ENCODE measurements at places on chromosomes 7 and 10. TPM values are rescaled to one million over a fixed set of nuclear protein-coding genes. Genes with fewer than 3 reads are reported as not detected.

HPS1 gene
- 88.3 TPM for total RNA-seq

PRSS1 gene
- not detected for total RNA-seq

DGKI gene
- total RNA-seq: 0.53 TPM

FAM25C gene
- not detected for total RNA-seq

GIMAP5 gene
- total RNA-seq: 83.9 TPM

CPA4 gene
- total RNA-seq: not detected

DYDC2 gene
- total RNA-seq: not detected

MSMB gene
- not detected for total RNA-seq

HYAL4 gene
- not detected for total RNA-seq

TEX36 gene
- not detected for total RNA-seq

JCAD gene
- total RNA-seq: 0.68 TPM

DNA sequence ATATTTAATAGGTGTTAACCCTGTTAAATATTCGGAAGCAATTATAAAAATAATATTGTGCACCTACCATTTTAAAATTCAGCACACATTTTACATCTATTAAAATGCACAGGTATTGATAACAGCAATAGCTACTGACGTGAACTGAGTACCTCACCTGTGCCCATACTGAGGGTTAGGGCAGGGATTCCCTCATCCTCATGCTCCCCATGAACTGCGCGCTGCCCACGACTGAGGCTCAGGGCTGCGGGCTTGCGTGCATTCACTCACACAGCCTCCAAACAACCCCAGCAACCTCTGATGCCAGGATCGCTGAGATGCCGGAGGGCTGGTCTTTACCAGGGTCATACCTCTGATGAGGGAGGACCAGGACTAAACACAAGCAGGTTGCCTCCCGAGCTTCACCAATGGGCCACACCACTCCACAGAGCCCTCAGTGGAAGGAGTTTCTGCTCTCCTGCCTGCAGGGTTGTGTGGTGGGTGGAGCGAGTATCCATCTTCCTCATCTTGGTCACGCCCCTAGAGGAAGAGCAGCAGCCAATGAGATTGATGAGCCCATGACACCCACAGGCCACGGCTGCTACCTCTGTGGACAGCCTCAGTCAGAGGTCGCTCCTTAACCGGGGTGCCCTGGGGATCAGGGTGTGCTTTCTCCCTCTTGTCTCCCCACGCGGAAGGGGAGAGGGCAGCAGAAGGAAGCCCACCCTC is 478.3 kb downstream of the TNS3 start:
- no peak overlapping the region for H3K27ac ChIP-seq
- DNase-seq: no peak
- no peaks in the 10 kb centered on the region for H3K27me3 ChIP-seq
- no peak overlapping the region for H3K4me3 ChIP-seq
- no peaks in the 10 kb centered on the region for H3K4me1 ChIP-seq

DNA sequence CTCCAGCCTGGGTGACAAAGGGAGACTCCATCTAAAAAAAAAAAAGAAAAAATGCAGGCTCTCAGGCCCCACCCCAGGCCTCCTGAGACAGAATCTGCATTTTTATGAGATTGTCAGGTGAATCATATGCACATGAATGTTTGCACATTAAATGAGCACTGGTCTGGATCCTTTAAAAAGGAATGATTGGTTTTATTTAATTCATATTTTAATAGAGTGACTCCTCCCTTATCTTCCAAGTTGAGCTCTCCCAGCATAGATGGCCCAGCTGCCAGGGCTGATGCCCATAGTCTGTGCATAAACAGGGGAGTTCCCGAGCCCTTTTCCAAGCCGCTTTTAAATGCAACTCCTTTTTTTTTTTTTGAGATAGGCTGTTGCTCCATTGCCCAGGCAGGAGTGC is 28.5 kb downstream of the CUX1 start:
- no peak for DNase-seq
- no peaks in the 10 kb centered on the region for H3K27me3 ChIP-seq
- H3K4me1 ChIP-seq: peaks cover 7% of the 10 kb centered on the region
- peaks cover 7% of the 10 kb centered on the region for H3K36me3 ChIP-seq
- H3K27ac ChIP-seq: no peak overlapping the region

DNA sequence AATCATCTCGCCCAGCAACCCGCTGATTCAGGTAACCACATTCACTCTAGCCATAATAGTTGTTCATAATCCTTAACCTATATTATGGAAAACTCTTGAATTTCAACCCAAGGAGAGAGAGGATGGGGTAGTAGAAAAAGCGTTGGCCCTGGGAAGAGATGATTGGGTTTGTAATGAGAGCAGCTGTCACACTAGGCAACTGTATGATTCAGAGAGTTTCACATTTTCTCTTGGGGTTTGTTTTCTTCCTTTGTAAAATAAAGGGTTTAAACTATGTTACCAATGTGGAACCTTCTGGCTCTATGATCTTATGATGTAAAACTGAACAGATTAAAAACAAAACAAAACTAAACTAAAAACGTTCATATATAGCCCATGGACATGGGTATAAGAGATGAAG is 705.2 kb upstream of the IGFBP3 start:
- no peaks in the 10 kb centered on the region for H3K4me1 ChIP-seq
- DNase-seq: no peak
- no peaks in the 10 kb centered on the region for H3K27me3 ChIP-seq

DNA sequence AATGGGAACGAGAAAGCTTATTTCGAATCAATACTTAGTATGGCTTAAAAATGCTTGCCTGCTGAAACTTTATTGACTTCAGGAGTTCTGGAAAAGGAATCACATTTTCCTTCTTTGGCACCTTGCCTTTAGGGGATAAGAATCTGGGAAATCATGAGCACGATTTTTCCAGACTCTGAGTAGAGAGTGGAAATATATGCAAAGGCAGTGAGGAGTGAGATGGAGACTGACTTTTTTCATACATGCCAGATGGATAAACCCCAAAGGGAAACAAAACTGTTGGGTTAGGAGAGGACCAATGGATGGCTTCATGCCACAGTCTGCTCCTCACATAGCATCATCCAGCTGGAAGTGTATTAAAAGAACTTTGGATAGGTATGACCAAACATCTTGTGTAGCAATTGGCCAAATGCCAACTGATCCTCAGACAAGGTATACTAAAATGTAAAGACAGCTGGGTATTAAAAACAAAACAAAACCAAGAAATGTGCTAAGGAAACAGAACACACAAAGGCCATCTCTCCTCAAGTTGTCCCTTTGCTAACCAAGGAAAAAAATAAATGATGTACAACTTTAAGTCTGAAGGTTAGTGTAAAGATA is 1.7 kb downstream of the COL28A1 start:
- DNase-seq: no peak
- peaks cover 12% of the 10 kb centered on the region for H3K27me3 ChIP-seq
- no peaks in the 10 kb centered on the region for H3K36me3 ChIP-seq
- no peak overlapping the region for H3K4me3 ChIP-seq

DNA sequence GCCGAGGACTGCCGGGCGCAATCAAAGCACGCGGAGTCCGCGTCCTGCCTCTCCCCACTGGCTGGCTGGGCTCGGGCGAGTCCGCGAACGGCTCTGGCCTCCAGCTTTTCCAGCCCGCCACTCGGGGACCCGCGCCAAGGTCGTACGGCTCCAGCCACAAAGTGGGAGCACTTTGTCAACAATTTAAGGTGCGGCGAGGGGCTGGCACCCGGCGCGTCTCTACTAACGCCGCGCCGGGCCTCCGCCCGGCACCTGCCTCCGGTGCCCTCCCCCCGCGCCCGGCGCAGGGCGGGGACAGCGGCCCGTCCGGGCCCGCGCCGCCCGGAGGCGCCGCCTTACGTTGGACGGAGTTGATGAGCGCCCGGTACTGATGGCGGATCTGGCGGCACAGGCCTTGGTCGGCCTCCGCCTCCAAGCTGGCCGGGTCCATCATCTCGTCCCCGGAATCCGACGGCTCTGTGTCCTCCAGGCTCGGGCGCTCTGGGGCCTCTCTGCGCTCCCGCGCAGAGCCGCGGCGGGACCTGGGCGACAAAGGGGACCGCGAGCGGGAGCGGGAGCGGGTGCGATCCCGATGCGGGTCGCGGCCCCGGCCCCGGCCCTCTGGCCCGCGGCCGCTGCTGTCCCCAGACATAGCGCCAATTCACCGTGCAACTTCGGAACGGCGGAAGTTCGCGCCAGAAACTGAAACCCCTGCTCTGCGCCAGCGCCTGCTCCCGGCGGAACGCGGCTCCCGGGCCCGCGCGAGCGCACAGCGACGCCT is at the start of gene NSMCE4A:
Gene NSMCE4A, minus strand, starts transcription at position 683 of the 760 bp plus-strand sequence. Its CDS starts 52 bp downstream, at position 631.
- H3K27ac ChIP-seq: peak within 1 kb of the TSS; percentile 71
- peaks cover 24% of the 10 kb centered on the region for H3K36me3 ChIP-seq
- peak within 1 kb of the TSS; percentile 77 for H3K4me3 ChIP-seq
- no peaks in the 10 kb centered on the region for H3K27me3 ChIP-seq
- peak; percentile 74 for DNase-seq

DNA sequence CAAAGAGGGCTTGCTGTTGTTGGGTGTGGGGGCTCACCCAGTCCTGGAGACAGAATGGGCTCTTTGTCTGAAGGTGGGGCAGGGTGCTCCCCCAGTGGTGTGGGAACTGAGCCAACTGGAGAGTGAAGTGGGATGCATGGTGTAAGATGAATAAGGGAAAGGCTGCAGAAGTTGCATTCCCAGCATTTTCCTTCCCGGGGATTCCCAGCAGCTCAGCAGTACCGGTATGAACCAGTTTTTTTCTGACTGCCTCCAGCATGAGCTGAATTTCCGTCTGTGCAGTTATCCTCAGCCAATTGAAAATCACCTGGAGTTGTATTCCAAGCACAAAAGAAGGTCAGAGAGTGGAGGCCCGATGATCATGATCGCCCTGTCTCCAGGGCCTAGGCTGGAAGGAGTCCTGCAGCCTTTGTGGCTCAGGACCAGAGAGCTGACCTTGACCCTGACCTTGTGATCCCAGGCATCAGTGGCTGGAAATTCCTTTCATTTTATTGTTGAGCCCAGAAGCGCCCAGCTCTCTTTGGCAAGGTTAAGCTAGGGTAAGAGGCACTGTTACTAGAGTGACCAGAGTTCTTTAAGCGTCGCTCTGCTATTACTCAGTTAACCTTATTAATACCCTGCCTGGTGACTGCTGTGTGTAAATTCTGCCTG is 33.4 kb downstream of the OGDH start:
- peaks cover 78% of the 10 kb centered on the region for H3K4me1 ChIP-seq
- peak overlapping the region; percentile 100 for H3K27ac ChIP-seq
- DNase-seq: peak; percentile 29
- H3K36me3 ChIP-seq: peaks cover 52% of the 10 kb centered on the region
- peak overlapping the region; percentile 73 for H3K4me3 ChIP-seq

DNA sequence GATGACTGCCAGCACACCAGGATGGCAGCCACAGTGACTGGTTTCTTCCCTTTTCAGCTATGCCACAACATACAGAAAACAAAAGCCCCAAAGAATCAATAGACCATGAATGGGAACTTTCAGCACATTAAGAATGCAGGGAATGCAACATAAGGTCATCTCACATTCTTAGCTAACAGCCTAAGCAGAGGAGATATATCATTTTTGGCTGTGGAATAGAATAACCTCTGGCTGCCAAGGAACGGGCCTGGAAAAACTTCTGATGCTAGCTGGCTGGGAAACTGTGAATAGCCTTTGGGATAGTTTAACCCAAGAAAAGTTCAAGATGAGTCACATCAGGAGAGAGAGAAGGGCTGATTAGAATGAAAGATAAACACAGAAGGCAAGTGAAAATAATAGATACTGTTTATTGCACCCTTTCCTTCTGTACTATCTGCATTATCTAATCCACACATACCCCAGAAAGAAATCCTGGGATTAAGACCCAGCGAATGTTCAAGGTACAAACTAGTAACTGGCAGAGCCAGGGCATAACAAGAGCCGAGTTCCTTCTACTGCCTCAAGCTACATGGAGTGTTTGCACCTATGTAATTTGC is 169.2 kb downstream of the SEMA3A start:
- H3K27ac ChIP-seq: no peak overlapping the region
- no peak overlapping the region for H3K4me3 ChIP-seq
- no peak for DNase-seq
- no peaks in the 10 kb centered on the region for H3K4me1 ChIP-seq
- no peaks in the 10 kb centered on the region for H3K27me3 ChIP-seq
- no peaks in the 10 kb centered on the region for H3K36me3 ChIP-seq

- no peaks in the 10 kb centered on the region for H3K27me3 ChIP-seq
- no peak overlapping the region for H3K4me3 ChIP-seq
- no peaks in the 10 kb centered on the region for H3K36me3 ChIP-seq
- peaks cover 20% of the 10 kb centered on the region for H3K4me1 ChIP-seq
- DNase-seq: peak; percentile 21
Measured at GRCh38 chr10:89861584-89862301, 160.4 kb downstream of the KIF20B start.

- no peak overlapping the region for H3K27ac ChIP-seq
- DNase-seq: no peak
- H3K4me3 ChIP-seq: no peak overlapping the region
- no peaks in the 10 kb centered on the region for H3K27me3 ChIP-seq
Measured at GRCh38 chr10:127415901-127416581, 133.1 kb upstream of the NPS start.

GRCh38 chr7:89027781-89028180 is 232.2 kb upstream of the TEX47 start:
- H3K4me1 ChIP-seq: no peaks in the 10 kb centered on the region
- H3K4me3 ChIP-seq: no peak overlapping the region
- H3K27ac ChIP-seq: no peak overlapping the region
- no peaks in the 10 kb centered on the region for H3K36me3 ChIP-seq

DNA sequence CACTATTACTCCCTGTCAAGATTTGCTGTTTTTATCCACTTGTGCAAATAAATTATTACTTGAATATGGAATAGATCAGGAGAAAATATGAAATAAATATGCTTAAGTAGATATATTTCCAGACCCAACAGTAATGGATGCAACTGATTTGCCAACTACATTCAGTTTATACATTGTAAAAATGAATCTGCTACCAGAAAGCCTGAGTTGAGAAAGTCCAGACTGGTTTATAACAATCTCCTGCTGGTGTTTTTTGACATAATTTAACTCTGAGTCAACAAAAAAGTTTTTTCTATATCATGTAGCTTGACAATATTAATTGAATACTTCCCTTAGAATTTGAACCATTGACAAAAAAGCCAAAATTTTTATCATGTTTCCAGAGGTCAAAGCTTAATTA is 265.8 kb upstream of the SEMA3D start:
- H3K36me3 ChIP-seq: no peaks in the 10 kb centered on the region
- no peak for DNase-seq
- H3K4me3 ChIP-seq: no peak overlapping the region
- H3K27me3 ChIP-seq: no peaks in the 10 kb centered on the region
- no peak overlapping the region for H3K27ac ChIP-seq

- H3K36me3 ChIP-seq: peaks cover 42% of the 10 kb centered on the region
- H3K4me1 ChIP-seq: peaks cover 42% of the 10 kb centered on the region
- H3K27me3 ChIP-seq: no peaks in the 10 kb centered on the region
- no peak for DNase-seq
- H3K4me3 ChIP-seq: no peak overlapping the region
- H3K27ac ChIP-seq: no peak overlapping the region
Measured at GRCh38 chr7:129041142-129042085, 13.5 kb downstream of the TNPO3 start.
